T-helper 22 cell (primary cell): ENCODE measurements at places on chromosomes 2 and 18.

GRCh38 chr2:54578648-54579045 lies 122.5 kb downstream of the SPTBN1 start:
- no peak for DNase-seq

GRCh38 chr18:36186461-36187192 lies 670 bp upstream of the MOCOS start:
- DNase-seq = no peak

GRCh38 chr18:23871410-23871809 lies 143.1 kb upstream of the TTC39C start:
- peak; percentile 70 for DNase-seq

GRCh38 chr2:11367170-11367730 lies 22.8 kb upstream of the ROCK2 start:
- DNase-seq = no peak

GRCh38 chr2:239275044-239275685 lies 125.7 kb downstream of the HDAC4 start:
- peak; percentile 82 for DNase-seq

GRCh38 chr2:238857959-238858358 lies 10.1 kb downstream of the TWIST2 start:
- DNase-seq = no peak

GRCh38 chr2:43293744-43294695 lies 67.6 kb upstream of the ZFP36L2 start:
- no peak for DNase-seq

- no peak for DNase-seq
Measured at GRCh38 chr18:21345840-21346239, 103.8 kb downstream of the GREB1L start.

DNA sequence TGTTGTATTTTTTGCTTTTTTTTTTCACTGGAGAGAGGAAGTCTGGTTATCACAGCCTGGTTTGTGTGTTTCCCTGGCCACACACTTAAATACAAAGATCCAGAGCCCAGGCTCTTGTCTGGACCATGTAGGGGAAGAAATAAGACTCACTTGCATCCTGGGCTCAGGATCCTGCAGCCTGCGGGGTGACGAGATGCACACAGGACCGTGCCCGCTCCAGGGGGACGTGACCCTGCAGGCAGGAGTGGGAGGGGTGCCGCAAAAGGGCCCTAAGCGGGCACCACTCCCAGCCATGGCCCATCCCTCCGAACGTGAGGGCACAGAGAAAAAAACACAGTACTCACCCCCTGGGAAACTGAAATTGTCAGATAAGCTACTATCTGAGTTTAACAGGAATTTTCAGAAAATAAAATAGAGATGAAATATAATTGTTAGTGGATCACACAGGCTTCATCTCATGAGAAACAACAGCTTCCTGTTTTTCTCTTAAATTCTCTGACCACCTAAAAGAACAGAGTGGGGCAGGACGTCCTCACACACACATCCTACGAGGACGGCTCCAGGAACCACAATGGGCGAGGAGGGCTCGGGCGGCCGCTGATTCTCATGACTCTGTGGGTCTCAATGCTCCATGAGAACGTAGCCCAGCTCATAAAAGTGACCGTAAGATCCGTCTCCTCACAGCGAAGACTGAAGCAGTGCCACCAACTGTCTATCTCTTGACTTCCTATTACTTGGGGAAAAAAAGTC lies 142.6 kb upstream of the ALKAL2 start:
- DNase-seq = no peak

- DNase-seq = no peak
Measured at GRCh38 chr2:173766537-173767289, 198.5 kb downstream of the SP3 start.

GRCh38 chr2:106944215-106944614 lies 58.2 kb upstream of the ST6GAL2 start:
- DNase-seq = no peak

- no peak for DNase-seq
Measured at GRCh38 chr18:11162462-11162861, 13.1 kb upstream of the PIEZO2 start.

DNA sequence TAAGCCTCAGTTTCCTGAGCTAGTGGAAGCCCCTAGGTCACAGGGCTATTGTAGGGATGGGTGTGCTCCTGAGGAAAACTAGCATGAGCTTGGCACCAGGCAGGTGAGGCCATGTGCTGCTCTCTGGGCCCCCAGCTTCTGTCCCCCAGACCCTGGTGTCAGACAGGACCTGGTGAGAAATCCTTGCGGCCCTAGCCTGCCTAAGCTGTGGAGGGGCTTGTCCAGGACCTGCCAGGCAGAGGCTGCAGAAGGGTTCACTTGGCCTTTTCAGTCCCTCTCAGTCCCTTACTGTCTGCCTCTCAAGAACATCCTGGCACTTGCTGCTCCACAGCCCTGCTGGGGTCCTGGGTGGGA lies 58.4 kb downstream of the ZFP36L2 start:
- DNase-seq = no peak

DNA sequence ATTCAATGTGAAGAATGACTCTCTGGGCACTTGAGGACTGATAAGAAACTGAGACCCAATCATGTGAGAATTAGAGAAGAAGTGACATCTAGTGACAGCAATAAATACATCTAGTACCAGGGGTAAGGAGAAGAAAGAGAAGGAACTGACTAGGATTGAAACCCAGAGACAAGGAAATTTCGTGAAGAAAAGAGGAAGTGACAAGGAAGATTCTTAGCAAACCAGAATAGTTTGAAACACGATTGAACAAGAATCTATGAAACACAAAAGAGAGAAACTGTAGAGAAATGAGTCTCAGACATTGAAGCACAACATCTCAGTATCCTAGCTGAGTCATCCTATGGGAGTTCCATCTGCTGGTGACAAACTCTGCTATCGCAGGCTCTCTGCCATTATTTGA lies 571.9 kb upstream of the PKDCC start:
- DNase-seq = no peak

- DNase-seq = no peak
Measured at GRCh38 chr2:73969356-73969755, 15.4 kb upstream of the TET3 start.
